ENCODE measurements at places on chromosomes 4 and X.

DNA sequence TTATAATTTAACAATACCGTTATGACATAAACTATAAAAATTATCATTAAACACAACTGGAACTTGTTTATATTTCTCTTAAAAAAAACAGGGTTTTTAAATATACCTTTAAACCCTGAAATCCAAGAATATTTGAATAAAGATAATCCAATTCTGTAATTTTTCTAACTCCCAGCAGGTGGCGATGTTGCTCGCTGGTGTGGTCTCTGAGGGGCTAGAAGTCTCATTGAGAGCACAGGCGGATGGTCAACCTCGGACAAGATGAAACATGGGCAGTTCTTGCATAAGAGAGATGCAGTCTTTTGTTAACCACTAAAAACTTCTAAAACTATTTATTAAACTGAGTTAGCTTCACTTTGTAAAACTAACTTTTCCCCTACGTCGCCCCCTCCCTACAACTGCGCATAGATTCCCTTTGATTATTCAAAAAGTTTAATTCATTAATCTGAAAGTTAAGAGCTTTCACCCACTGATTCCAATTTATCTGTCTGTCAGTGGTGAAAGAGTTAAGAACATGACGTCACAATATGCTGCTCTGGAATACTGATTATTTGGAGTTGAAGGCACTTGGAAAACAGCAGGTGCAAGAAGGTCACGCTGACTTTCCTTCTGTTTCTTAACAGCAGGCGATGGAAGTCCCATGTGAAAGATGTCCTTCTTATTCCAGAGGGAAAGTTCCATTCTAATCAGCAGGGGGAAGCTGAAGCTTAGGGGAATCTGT lies 29.5 kb downstream of the DMP1 start:
- peak; percentile 23 for DNase-seq

DNA sequence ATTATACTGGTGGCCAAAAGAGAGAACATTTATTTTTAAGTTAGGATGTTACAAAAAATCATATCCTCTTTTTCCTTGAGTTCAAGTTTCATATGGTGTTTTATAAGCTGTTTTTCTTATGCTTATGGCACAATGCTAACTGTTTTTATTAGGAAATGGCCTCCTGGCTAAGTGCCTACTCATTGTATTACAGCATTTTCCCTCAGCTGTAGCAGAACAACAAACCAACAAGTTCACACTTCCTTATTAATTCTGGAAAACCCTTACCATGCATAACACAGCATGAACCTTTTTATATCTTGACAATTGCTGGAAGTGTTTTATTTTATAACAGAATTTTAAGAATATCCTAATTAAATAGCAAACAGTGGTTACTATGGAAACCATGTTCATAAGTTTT lies 165.8 kb downstream of the GASK1B start:
- no peak for DNase-seq

- no peak for DNase-seq
Measured at GRCh38 chr4:150572704-150573504, 9.0 kb upstream of the MAB21L2 start.

GRCh38 chr4:64361399-64361740 lies 47.9 kb downstream of the TECRL start:
- no peak for DNase-seq

DNA sequence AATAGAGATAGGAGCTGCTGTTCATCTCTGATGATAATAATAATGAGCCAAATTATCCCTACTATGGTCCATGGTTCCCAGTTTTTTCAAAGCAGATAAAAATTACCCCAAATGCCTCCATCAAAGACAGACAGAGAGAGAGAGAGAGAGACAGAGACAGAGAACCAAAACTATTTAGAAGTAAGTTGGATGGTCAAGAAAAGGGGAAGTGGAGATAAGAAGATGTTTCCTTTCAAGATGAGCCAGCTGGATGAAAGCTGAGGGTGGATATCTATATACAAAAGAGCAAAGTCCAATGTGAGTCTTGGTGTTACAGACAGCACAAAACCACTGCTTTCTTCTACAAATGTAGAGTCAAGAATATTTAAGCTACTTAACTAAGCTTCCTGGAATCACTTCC lies 173.9 kb downstream of the GRIA3 start:
- DNase-seq, result no peak

GRCh38 chrX:115330498-115331168 lies 41.1 kb downstream of the LUZP4 start:
- DNase-seq, result peak; percentile 33

DNA sequence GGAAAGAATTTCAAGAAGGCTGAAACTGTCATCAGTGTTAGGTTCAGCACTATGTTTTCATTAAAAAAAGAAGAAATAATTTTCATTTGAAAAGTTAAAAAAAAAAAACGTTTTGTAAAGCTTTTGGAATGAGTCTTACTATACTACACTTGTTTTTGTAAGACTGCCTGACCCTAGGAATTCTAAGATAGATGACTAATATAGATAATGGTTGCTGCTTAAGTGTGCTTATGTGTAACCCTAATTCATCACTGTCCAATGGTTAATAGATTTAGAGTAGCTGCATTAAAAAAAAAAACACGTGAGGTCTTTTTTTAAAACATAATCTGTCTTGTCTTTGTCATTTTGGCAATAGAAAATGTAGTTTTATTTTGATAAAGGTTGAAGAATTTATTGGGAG lies 323.2 kb downstream of the IL1RAPL1 start:
- DNase-seq, result no peak

DNA sequence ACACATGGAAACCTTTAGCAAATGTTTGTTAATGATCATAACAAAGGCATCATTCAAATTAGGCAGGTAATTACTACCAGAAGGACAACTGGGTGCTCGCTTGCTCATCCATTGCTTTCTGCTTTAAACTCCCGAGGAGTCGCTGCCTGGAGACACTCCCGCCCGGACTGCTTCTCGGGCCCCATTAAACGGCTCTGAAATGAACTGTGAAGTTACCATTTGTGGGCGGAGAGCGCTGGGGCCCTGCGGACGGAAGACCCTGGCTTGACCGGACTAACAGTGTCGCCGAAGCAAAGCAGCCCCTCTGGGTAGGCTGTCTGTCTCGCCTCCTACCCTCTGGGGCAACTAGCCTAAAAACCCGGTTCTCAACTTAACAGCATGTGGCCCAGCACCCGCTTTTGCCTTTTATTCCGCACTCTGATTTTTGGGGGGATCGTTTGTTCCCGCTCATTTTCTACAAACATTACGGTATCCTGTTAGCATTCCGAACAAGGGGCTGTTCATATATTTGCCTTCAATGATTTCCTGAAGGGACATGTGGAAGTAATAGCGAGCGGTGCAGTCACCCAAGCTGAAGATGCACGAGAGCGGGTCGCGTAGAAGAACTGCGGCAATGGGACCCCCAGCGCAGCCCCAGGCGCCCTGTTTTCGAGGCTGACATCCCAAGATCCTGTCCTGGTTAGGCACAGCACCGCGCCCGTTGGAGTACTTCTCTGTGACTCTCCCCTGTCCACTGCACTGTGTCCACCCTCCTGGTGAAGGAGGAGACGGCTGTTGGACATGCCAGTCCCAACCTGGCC lies 1.6 kb upstream of the PDGFRA start:
- DNase-seq, result no peak

DNA sequence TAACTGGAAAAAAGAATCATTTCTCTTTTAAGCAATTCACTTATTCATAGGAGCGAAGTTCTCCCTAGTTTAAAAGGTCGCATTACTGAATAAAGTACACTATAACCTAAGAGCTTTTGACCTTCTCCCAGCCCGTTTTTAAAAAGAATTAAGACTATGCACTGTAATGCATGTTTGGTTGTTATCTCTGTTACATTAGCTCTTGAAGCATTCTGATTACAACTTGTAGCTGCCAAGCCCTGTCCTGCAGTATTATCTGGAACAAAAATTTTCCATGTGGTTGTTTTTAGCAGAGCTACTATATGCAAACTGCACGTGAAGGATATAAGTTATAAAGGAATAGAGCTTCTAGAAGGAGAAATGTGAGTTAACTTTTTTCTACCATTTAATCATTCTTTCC lies 8.1 kb downstream of the GAB1 start:
- DNase-seq, result no peak

DNA sequence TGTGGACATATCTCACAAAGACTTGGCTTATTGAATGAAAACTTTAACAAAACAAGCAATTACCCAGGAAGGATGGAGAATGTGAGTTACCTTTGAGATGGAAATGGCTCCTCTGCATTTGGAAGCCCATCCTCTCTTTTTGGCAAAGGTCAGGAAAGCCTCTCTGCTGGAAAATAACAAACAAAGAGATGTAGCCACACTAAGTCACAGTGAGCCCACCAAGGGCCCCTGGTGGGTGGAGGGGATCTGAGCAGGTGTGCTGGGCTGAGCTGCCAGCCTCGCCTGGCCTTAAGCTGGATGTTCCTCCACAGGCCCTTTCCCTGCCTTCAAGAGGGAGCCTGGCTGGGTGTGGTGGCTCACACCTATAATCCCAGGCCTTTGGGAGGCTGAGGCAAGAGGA lies 269.2 kb downstream of the HNRNPD start:
- no peak for DNase-seq

GRCh38 chr4:138540056-138540800 lies 298.1 kb upstream of the SLC7A11 start:
- DNase-seq, result no peak

DNA sequence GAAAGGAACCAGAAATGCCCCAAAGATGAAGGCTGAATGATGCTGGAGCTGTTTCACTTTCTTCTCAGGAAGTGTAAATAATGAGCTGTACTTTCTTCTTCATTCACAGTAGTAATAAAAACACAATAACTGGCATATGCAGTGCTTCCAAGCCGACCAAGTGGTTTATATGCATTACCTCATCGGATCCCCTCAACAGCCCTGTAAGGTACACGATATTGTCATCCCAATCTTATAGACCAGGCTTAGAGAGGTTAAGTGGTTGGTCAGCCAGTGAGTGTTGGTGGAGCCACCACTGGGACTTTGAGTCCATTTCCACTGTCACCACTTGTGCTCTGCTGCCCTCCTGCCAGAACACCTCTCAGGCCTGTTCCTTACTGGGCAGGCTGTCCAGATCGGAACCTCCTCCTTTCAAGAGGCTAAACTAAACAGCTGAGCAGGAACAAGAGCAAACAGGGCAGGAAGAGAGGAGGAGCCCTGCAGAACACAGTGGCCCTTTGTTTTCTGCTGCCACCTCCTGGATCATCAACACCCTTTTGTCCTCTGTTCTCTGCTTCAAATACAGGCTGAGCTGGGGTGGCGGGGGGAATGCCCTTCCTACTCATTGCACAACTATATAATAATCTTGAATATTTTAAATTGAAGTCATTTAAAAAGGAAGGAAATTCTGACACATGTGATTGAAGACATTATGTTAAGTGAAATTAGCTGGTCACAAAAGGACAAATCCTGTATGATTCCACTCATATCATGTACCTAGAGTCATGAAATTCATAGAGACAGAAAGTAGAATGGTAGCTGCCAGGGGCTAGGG lies 112.5 kb upstream of the ATP6AP2 start:
- DNase-seq, result no peak

GRCh38 chr4:23923141-23923540 lies 33.3 kb upstream of the PPARGC1A start:
- DNase-seq, result no peak

DNA sequence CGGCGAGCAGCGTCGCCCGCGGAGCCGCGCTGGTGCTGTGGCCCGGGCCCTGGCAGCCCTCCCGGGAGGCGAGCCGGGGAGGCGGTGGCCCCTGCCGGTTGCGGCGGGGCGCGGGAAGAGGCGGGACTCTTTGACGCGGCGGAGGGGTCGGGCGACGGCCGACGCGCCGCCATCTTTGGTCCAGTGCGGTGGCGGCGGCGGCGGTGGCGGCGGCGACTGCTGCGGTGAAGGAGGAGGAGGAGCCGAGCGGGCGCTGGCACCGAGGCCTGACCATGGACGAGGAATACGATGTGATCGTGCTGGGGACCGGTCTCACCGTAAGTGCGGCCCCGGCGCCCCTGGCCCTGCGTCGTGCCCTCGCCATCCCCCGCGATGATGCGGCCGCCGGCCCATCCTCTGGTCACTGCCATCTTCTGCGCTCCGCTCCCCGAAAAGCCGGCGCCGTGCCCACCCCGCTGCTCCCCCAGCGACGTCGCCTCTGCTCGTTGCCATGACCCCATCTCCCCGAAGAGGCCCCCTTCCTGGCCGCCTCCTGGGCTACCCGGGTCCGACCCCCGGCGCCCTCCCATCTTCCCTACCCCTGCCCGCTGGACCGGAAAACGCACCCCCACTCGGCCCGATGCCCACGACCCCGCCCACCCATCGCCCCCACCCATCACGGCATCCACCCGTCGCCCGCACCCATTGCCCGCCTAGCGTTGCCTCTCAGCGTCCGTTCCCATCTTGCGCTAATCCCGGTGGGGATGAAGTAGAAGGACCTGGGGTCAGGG lies at the start of gene GDI1:
Gene GDI1, plus strand, starts transcription at position 172 of the 770 bp plus-strand sequence. Its CDS starts 101 bp downstream, at position 273.
- DNase-seq, result no peak

DNA sequence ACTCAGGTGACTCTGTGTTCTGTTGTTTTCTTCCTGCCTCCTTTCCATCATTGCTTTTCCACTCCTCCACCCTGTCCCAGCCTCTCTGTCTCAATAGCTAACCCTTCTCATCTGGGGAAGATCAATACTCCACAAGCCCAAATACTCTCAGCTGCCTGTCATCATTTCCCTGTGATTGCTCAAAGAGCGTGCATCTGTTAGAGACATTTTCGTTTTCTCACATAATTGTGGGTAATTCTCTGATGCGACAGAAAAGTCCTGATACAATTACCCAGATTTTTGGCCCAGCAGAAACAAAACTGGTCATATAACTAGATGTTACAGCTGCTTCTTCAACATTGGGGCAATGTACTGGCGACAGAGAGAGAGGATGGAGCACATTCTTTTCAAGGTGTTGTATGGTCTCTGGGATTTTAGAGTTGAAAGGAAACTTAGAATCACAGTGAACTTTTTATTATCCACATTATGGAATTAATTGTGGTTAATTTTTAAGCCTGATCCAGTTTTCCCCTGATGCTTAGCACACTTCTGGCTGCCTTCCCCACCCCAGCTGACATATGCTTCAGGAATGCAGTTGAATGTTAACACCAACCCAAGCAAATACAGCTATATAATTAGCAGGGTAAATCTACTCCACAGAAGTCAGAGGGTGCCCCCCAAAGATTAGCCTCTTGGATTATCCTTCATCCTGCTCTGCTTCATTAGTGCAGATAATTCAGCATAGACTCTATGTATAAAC lies 171.4 kb upstream of the ANXA3 start:
- DNase-seq, result peak; percentile 23

DNA sequence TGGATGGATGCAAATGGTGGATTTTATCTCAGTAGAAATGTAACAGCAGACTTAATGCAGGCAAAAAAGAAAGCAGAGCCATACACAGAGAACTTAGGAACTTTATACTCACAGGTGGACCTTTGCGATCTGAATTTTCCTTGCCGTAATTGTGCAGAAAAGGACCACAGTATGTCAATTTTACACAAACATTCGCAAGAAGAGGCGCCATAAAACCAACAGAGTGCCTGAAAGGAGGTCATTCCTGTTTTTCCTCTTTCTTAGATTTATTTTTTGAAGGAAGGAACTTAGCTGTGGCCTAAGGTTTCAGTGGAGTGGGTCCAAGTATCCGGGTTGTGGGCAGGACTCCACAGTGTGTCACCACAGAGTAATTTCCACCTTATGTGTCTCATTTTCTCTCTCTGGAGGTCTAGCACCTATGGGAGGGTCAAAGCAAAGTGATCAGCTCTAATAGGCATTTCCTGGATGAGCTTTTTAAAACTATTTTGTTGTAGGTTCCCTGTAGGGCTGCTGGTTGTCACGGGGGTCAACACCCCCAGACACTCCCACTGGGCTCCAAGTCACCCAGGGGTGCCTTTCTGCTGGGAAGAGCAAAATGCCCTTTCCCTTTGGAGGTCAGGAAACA lies 24.7 kb upstream of the PBDC1 start:
- DNase-seq, result peak; percentile 8

Data from HS-27A (cell line).